Activated CD4-positive, alpha-beta memory T cell treated with anti-CD3 and anti-CD28 coated beads, Interleukin-2, amount 10 ng/mL, durations not matched to agents 7 days and 5 days (primary cell): ENCODE measurements at places on chromosomes 13 and 19.

DNA sequence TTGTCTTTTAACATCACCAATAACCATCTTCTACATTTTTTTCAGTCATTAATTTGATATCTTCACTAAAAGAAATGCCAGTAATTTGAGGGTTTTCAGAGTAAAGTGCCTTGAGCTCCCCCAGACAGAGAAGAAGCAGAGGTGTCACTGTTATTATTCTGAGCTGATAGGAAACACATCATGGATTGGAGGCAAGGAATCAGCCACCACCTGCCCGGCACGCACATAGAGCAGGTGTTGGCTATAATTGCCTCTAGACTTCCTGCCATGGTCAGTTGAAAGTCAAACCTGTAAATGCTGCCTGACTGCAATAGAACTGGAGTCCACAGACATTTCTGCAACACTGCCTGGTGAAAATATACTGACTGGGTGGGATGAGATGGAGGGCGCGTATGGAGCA, 776.6 kb downstream of the UQCRFS1 start:
- DNase-seq: no peak

DNA sequence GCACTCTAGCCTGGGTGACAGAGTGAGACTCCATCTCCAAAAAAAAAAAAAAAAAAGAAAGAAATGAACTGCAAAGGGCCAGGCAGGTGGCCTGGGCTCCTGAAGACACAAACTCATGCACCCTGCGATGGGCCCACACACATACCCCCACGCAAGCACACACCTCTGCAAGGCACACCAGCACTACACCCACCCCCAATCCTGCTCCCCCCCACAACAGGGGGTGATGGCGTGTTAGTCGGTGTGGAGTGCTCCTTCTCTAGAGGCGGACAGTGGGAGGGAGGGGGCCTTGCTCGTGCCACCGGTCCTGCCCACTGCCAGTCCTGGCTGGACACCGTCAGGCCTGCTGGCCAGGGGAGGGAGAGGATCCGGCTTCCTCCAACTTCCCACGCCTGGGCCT, 1.6 kb upstream of the SLC8A2 start:
- no peak for DNase-seq

DNA sequence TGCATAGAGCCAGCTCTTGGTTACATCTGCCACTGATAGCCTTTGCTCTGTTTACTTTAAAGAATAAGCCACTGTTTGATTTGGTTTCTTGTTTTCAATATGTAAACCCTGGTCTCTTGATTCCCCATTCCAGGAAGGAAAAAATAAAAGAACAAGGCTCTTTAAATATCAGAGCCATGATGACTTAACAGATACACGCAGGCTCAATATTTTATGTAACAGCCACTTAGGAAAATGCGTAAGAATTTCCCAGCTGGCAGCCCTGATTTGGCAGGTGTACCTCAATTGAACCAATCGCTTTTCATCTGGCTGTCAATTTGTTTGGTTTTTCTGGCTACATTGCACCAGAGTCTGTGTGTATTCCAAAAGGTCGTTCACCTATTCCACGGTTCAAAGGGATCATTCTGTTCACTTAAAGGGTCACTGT, 65.6 kb downstream of the IRS2 start:
- DNase-seq: no peak

DNA sequence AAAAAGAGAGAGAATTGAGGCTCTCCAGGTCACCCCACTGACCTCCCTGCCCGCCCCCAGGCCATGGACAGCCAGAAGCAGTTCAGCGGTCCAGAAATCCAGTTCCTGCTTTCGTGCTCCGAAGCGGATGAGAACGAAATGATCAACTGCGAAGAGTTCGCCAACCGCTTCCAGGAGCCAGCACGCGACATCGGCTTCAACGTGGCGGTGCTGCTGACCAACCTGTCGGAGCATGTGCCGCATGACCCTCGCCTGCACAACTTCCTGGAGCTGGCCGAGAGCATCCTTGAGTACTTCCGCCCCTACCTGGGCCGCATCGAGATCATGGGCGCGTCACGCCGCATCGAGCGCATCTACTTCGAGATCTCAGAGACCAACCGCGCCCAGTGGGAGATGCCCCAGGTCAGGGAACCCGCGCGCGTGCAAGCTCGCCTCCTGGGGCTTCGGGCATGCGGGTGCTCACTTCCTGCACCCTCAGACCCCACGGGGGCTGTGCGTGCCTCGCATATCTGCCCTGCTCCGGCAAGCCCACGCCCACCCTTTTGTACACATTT, 56.6 kb downstream of the MAP4K1 start:
- DNase-seq: no peak

GRCh38 chr19:30356951-30357579, 15.1 kb upstream of the ZNF536 start:
- DNase-seq: no peak

DNA sequence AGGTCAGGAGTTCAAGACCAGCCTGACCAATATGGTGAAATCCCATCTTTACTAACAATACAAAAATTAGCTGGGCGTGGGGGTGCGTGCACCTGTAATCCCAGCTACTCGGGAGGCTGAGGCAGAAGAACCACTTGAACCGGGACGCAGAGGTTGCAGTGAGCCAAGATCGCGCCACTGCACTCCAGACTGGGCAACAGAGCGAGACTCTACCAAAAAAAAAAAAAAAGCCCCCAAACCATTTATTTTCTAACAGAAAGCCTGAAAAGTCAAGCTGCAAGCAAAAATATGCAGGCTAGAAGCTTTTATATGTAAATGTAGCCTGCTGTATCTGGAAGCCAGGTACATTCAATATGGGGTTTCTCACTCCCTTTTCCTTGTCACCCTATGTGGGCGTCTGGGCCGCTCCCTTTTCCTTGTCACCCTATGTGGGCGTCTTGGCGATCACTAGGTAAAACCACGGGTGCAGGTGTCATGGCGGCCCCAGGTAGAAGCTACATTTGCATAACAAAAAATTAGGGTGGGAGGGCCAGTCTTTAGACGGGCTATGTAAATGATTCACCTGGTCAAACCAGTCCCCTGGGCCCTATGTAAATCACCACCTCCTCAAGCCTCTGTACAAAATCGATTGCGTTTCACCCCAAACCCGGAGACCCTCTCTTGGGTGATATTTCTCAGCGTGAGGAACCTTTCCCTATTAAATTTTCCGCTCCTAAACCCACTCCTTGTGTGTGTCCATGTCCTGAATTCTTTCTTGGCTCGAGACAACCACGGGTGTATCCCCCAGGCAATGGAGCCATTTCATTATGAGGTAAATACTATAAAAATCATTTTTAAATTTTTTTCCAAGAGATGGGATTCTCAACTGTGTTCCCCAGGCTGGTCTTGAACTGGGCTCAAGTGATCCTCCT, 2.1 kb downstream of the TRIM13 start:
- DNase-seq: no peak

DNA sequence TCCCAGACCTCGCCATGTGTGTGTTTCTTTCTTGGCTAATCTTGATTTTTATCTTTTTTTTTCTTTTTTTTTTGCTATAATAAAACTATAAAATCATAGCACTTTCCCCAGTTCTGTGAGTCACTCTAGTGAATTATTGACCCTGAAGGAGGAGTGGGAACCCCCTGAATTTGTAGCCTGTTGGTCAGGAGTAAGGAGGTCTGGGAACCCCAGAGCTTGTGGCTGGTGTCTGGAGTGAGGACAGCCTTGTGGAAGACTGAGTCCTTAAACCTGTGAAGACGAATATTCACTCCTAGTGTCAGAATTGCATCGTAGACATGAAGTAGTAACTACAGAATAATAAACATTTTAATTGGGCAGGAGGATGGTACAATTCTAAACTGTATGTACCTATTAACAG, 7.4 kb downstream of the EID2B start:
- DNase-seq: no peak

GRCh38 chr19:40594255-40594654, 6.9 kb upstream of the LTBP4 start:
- DNase-seq: no peak

DNA sequence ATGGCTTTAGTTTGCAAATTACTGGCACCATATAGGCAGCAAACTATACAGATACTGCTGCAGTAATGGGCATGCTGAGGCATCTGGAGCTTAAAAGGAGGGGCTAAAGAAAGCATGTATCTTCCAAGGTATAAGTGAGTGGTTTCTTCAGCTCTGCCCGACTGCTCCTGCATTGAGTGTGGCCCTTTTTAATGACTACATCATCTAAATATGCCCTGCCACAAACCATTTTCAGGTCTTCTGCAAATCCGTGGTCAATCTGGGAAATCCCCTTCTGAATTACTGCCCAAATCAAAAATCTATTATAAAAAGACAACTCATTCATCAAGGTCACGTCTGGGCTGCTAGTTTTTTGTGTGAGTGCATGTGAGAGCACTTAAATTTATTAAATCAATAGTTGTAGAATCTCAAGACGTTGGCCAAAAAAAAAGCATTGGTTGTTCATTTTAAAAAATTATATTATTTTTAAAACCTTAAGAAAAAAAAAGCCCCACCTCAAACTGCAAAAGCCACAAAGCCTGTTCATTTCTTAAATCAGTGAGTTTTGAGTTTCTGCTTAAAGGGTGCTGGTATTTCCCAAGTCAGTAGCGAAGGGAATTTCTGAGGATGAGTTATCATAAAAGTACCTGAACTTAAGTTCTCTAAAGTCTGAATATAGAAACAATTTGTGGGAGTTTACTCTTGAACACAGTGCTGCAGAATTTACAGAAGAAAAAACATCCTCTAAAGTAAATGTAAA, 16.3 kb downstream of the LCP1 start:
- DNase-seq: no peak

GRCh38 chr19:1451916-1452801, 2.2 kb downstream of the APC2 start:
- DNase-seq: no peak

- no peak for DNase-seq
Measured at GRCh38 chr13:89066868-89067466, 1395.8 kb downstream of the SLITRK5 start.

- DNase-seq: no peak
Measured at GRCh38 chr19:54415208-54415900, at the start of gene TTYH1. Gene TTYH1 (plus strand): TSS chr19:54415464. CDS start chr19:54415553, 89 bp downstream.

GRCh38 chr19:45640849-45641273, 1.7 kb upstream of the EML2 start:
- DNase-seq: peak; percentile 73

DNA sequence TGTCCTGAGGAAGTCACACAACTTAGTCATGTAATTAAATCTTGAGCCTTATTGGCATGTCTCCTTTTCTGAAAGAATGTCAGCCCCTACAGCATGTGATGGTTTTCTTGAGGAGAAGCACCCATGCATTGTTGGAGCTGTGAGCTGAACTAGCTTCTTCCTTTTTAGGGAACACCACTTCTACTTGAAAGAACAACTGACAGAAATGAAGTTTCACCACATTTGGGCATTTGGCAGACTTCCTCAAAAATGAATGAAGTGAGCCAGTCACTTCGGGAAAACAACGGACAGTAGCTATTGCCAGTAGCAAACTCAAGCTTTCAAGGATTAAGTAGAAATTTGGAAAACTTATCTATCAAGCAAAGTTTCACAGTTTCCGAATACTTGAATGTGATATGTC, 1351.3 kb downstream of the EFNB2 start:
- no peak for DNase-seq

DNA sequence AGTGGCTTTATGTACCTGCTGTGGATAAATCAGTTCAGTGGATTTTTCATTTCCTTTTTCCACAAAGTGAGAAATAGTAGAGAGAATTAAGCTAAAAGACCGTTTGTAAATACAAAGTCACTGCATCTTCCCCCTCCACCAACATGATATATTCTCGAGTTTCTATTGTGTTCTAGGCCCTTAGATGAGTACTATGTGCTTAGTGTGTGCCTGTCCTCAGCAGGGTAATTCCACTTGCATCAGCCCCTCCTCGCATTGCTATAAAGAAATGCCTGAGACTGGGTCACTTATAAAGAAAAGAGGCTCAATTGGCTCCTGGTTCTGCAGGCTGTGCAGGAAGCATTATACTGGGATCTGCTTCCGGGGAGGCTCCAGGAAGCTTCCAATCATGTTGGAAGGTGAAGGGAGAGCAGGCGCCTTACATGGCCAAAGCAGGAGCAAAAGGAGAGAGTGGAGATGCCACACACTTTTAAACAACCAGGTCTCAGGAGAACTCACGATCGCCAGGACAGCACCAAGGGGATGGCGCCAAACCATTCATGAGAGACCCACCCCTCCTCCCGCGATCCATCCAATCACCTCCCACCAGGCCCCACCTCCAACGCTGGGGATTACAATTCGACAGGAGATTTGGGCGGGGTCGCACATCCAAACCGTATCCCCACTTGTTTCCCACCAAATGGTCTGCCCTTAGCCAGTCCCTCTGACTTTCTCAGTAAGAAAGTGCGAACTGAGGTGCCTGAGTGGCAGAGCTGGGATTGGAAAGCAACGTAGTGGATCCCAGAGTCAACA, 102.3 kb upstream of the ABCC4 start:
- DNase-seq: no peak
